ENCODE measurements at places on chromosomes 11 and 22.

DNA sequence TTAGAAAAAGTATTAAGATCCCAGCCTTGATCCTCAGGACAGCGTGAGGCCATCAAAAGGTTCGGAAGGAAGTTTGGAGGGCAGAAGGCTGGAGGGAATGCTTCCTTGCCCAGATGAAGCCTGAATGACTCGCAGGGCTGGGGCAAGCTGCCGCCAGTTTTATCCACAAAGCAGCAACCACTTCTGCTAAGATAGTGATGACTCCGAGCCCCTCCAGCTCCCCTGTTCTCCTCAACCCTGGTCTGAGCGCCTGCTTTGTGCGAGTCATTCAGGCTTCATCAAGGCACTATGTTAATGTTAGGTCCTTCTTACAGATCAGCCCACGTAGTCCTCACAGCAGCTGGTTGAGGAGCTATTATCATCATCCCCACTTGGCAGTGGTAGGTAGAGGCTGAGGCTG lies 158.8 kb downstream of the COMMD9 start:
- DNase-seq, result peak; percentile 59

GRCh38 chr11:133058501-133058900 lies 473.8 kb downstream of the OPCML start:
- DNase-seq, result no peak

DNA sequence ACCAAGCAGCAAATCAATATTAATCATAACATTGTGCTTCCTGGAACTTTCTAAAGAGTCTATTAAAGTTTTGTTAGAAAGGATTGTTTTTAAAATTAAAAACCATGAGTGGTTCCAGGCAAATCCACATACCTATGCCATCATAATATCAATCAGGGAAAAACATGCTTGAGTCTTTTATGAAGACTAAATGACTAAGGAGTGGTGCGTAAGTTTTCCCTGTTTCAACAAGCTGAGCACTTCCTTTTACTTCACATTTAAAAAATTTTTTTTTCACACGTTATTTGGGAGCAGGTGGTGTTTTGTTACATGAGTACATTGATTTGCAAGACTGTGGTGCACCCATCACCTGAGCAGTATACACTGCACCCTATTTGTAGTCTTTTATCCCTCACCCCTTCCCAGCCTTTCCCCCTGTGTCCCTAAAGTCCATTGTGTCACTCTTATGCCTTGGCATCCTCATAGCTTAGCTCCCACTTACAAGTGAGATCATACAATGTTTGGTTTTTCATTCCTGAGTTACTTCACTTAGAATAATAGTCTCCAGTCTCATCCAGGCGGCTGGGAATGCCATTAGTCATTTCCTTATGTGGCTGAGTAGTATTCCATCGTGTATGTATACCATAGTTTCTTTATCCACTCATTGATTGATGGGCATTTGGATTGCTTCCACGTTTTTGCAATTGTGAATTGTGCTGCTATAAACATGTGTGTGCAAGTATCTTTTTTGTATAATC lies 1190.3 kb upstream of the RAG2 start:
- DNase-seq, result peak; percentile 93

DNA sequence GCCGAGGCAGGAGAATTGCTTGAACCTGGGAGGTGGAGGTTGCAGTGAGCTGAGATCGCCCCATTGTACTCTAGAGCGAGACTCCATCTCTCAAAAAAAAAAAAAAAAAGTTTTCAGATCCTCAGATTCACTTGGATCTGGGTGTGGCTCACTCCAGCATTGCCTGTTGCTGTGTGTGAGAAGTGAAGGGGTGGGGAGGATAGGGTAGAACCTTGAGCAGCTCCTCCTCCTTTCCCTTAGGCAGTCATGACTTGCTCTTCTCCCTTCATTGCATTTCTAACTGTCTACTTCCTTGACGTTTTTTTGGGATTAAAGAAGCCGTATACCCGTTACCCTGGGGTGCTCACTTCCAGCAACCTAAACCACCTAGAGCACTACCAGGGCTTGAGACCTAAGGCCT lies 63.1 kb upstream of the YWHAH start:
- no peak for DNase-seq

DNA sequence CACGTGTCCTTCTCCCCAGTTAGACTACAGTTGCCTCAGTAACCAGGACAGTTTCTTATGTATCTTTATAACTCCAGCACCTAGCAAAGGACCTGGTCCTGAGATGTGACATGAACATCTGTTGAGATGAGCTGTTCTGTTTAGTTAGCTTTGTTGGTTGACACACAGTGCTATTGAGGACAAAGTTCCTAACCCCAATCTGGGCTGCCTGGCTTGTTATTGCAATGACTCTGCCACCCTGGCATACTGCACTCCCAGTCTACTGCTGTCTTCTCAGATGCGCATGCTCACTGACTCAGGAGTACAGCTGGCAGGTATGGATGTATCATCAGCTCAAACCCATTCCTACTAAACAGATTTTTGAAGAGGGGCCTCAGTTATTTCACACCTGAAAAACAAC lies 7.4 kb downstream of the DESI1 start:
- no peak for DNase-seq

- DNase-seq, result peak; percentile 75
Observed at GRCh38 chr22:23281406-23282088, 101.2 kb downstream of the BCR start.

DNA sequence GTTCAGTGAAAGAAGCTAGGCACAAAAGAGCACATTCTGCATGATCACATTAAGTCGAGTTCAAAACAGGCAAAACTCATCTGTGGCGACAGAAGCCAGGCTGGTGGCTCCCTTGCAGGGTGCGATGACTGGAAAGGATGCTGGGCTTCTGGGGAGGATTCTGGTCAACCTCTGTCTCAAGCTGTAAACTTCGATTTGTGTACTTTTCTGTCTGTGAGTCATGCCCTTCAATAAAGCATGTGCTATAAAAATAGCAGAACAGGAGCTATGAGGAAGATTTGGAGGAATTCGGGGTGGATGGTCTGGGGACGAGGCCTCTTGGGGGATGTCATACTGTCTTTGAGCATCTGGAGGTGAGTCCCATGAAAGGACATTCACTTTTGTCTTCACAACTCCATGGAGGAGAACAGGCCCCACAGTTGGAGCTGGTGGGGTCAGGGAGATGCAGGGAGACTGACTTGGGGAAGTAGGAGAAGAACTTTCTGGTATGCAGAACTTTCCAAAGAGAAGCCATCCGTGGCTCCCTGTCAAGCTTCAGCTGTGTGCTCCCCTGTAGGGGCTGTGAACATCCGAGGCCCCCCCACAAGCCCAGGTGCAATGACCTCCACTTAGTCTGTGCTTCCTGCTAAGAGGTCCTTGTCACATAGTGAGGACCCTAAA lies 77.8 kb upstream of the LINC01488 start:
- peak; percentile 69 for DNase-seq

DNA sequence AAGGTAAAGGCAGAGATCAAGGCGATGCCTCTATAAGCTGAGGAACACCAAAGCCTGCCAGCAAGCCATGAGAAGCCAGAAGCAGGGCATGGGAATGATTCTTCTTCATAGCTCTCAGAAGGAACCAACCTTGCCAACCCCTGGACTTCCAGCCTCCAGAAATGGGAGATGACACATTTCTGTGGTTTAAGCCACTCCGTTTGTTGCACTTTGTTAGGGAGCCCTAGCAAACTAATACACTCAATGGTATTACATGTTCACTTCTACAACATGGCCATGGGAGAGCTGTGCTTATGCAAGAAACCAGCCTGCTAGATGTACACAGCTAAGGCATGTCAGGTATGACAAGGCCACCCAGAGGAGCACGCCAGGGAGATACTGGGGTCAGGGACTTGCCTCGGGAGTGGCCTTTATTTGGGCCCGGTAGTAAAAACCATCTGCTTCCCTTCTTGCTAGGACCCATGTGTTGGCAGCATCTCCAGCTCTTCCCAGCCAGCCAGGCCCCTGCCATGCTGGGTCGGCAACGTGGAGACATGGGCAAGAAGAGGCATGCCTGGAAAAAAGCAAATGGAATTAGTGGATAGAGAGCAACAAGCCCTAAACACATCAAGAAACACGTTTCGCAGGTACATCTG lies 3.6 kb downstream of the C11orf16 start:
- peak; percentile 55 for DNase-seq

GRCh38 chr11:45905095-45905494 lies 2.0 kb downstream of the FREY1 start:
- DNase-seq, result no peak

DNA sequence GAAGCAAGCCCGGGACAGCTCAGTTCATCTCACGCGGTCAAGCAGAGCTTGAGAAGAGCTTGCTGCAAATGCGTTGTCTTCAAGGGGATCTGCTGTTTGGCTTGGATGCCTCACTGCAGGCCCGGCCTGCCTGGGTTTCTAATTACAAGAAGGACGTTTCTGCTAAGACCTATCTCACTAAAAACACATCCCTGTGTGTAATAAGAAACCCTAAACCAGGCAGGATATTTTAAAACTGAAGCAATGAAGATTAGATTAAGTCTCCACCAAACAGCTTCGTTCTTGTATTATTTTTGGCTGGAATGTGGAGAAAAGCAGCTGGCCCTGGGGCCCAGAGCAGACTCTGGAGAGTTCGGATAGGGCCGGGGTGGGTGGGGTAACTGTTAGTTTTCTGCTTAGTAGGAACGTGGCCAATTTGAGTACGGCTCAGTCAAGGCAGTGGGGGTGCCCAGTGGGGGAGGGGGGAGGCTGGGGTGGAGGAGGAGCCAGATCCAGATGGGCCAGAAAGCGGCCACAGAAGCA lies 6.0 kb downstream of the PKNOX2 start:
- no peak for DNase-seq

- DNase-seq, result no peak
Observed at GRCh38 chr11:68996376-68997123, 15.8 kb upstream of the MRGPRD start.

DNA sequence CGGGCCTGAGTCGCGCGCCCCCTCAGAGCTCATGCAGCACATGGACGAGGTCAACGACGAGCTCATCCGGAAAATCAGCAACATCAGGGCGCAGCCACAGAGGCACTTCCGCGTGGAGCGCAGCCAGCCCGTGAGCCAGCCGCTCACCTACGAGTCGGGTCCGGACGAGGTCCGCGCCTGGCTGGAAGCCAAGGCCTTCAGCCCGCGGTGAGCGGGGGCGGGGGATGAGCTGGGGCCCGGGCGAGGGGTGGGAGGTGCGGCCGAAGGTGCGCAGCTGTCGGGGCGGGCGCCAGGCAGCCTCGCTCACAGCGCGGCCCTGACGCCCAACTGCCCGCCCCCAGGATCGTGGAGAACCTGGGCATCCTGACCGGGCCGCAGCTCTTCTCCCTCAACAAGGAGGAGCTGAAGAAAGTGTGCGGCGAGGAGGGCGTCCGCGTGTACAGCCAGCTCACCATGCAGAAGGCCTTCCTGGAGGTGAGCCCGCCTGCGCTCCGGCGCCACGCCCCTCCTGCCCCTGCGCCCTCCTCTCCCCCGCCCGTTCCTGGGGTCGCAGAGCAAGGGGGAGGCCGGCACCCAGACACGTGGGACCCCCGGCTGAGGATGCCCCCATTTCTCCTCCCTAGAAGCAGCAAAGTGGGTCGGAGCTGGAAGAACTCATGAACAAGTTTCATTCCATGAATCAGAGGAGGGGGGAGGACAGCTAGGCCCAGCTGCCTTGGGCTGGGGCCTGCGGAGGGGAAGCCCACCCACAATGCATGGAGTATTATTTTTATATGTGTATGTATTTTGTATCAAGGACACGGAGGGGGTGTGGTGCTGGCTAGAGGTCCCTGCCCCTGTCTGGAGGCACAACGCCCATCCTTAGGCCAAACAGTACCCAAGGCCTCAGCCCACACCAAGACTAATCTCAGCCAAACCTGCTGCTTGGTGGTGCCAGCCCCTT lies 20.5 kb downstream of the EPS8L2 start:
- no peak for DNase-seq

DNA sequence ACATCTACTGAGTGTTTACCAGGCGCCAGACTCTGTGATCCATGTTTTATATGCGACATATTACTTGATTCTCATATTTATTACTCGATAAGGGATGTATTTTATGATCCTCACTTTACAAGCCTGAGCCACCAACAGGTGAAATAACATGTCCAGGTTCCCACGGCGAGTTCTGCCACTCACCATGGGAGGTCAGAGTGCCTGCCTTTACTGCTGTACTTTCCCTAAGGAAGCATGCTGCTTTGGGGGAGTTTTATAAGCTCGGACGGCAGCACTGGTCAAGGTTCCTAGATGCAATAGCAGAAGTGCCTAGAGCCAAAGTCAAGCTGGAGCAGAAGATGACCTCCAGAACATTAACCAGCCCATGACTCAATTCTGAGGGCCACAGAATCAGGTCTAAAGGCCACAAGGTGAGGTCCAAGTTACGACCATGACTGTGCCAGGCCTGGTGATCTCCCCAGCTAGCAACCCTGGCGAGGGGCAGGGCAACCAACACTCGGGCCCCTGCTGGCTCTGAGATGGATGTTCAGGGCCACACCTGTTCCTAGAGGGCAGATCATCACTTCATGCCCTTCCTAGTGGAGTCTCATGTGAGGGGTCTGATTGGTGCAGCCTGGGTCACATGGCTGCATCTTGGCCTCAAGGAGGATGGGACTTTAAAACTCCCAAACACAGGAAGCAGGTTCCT lies 14.2 kb downstream of the IFT27 start:
- no peak for DNase-seq

All from EL (cell line).